ENCODE measurements at places on chromosomes 1 and 21. TPM values are rescaled to one million over a fixed set of nuclear protein-coding genes. Genes with fewer than 3 reads are reported as not detected.
A peak's percentile ranks its signal among the peaks of the same experiment; 100 is the strongest.

GAS5 gene
- 149 TPM for total RNA-seq

DNA sequence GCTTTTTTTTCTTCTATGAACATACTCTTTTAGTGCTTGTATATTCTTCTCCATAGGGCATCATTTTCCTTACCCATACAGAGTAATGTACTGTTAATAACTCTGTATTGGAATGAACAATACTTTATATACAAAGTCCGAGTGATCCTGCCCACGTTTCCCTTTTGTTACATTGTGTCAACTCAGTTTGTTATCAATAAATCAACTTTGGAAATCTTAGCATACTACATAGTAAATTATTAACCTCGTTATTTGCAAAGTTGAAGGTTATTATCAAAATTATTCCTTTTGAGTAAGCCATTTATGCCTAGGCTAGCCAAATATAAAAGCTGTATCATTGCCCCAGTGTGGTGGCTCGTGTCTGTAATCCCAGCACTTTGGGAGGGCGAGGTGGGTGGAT is 937.4 kb upstream of the TMPRSS15 start:
- H3K27me3 ChIP-seq = no peaks in the 10 kb centered on the region
- no peak for DNase-seq
- H3K27ac ChIP-seq = no peak overlapping the region

DNA sequence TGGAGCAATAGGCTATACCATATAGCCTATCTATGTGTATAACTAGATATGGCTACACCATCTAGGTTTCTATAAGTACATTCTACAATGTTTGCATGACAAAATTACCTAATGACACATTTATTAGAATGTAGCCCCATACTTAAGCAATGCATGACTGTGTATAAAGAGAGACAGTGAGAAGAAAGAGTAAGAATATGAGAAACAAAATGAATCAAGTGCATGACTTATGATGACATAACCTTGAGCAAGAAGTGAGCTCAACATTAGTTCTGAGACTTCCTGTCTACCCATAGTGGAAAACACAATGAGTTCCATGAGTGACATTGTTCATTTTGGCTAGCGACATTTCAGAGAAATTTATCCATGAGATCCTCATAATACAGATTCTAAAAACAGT is 10.1 kb downstream of the SLC44A5 start:
- H3K4me1 ChIP-seq = no peaks in the 10 kb centered on the region
- no peak overlapping the region for H3K27ac ChIP-seq
- H3K36me3 ChIP-seq = no peaks in the 10 kb centered on the region
- DNase-seq = no peak
- no peak overlapping the region for H3K4me3 ChIP-seq

GRCh38 chr1:167708940-167709389 is 12.8 kb upstream of the MPZL1 start:
- H3K27me3 ChIP-seq = no peaks in the 10 kb centered on the region
- no peak overlapping the region for H3K27ac ChIP-seq
- no peaks in the 10 kb centered on the region for H3K4me1 ChIP-seq
- H3K4me3 ChIP-seq = no peak overlapping the region

DNA sequence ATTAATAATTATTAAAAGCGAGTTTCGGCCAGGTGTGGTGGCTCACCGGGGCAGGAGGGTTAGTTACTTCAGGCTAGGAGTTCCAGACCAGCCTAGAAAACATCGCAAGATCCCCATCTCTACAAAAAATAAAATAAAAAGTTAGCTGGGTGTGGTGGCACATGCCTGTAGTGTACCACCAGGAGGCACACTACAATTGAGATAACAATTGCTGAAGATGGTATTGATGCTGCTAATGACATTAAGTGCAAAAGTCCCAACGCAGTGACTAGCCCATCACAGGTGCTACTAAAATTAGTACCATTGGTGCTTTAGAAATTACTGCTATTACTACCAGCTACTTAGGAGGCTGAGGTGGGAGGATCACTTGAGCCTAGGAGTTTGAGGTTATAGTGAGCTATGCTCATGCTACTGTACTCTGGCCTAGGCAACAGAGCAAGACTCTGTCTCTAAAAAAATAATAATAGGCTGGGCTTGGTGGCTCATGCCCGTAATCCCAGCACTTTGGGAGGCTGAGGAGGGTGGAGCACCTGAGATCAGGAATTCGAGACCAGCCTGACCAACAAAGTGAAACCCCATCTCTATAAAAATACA is 156.6 kb downstream of the GREM2 start:
- H3K36me3 ChIP-seq = no peaks in the 10 kb centered on the region

TSPAN2 gene
- total RNA-seq = 10.9 TPM

DNA sequence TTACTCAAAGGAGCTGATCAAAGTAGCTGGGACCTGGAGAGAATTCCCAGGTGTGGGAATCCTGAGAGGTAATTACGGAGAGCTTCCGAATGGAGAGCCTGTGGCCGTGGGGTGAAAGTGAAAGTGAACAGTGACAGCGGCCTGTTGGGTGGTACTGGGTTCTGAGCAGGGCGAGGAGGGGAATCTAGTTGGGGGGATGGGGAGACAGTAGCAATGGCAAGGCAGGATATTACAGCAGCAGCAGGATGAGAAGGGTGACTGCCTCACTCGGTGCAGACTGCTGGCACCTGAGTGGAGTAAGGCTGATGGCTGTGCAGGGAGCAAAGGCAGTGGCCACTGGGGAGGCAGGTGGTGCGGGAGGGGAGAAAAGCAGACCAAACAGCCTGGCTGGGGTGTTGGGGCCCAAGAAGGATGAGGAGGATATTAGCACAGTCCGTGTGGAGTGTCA is 70.3 kb upstream of the PRDX6 start:
- no peak overlapping the region for H3K27ac ChIP-seq
- H3K4me1 ChIP-seq = no peaks in the 10 kb centered on the region
- peak overlapping the region; percentile 17 for H3K4me3 ChIP-seq
- no peaks in the 10 kb centered on the region for H3K27me3 ChIP-seq
- no peak for DNase-seq
- H3K36me3 ChIP-seq = no peaks in the 10 kb centered on the region

DNA sequence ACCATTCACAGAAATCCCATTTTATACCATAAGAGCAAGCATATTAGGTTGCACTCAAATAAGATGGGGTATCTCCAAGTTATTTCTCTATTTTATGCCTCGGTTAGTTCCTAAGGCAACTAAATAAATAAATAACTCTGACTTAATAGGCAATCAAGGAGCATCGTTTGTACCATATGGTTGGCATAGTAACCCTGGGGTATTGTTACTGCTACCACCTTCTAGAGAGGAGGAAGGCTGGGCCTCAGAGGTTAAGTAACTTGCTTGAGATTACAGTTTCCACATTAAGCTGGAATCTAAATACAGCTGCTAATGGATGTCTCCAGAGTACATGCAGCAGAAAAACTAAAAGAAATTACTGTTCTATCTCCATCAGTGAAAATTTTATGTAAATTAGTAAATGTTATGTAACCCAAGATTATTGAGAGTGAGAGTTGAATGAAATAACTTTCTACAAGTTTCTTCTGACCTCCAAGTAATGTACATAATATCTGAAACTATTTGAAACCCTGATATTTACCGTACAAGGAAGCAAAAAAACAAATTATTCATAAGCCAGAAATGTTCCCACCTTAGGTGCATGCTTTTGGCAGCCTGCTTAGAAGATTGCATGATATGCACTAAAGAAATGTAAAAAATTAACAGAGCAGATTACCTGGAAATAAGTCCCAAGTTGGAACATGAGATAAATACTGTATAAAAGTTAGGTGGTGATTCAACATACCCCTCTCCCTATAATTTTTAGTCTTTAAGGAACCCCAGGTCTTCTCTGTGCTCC is 127.0 kb downstream of the CRB1 start:
- H3K4me3 ChIP-seq = no peak overlapping the region
- H3K4me1 ChIP-seq = no peaks in the 10 kb centered on the region
- no peak for DNase-seq
- no peaks in the 10 kb centered on the region for H3K27me3 ChIP-seq
